Transverse colon (tissue), 4 donors: ENCODE measurements at places on chromosomes 16 and 17.

GRCh38 chr17:50863221-50863843 lies 2.8 kb downstream of the TOB1 start:
- peak overlapping the region; percentile 99 for H3K27ac ChIP-seq
- no peaks in the 10 kb centered on the region for H3K27me3 ChIP-seq
- DNase-seq: peak; percentile 71
- no peaks in the 10 kb centered on the region for H3K36me3 ChIP-seq

- H3K27me3 ChIP-seq: no peaks in the 10 kb centered on the region
- H3K4me1 ChIP-seq: no peaks in the 10 kb centered on the region
- H3K27ac ChIP-seq: no peak overlapping the region
- DNase-seq: no peak
- H3K4me3 ChIP-seq: no peak overlapping the region
- no peaks in the 10 kb centered on the region for H3K36me3 ChIP-seq
Measured at GRCh38 chr16:60484901-60485300, 1551.3 kb downstream of the CDH8 start.

- no peaks in the 10 kb centered on the region for H3K4me1 ChIP-seq
- no peak overlapping the region for H3K4me3 ChIP-seq
- H3K27ac ChIP-seq: no peak overlapping the region
- H3K27me3 ChIP-seq: no peaks in the 10 kb centered on the region
- no peak for DNase-seq
Measured at GRCh38 chr16:60363566-60363965, 1629.5 kb upstream of the GOT2 start.

GRCh38 chr17:46834846-46835245 lies 16.4 kb upstream of the WNT3 start:
- no peak overlapping the region for H3K27ac ChIP-seq
- peaks cover 12% of the 10 kb centered on the region for H3K27me3 ChIP-seq
- no peaks in the 10 kb centered on the region for H3K36me3 ChIP-seq

DNA sequence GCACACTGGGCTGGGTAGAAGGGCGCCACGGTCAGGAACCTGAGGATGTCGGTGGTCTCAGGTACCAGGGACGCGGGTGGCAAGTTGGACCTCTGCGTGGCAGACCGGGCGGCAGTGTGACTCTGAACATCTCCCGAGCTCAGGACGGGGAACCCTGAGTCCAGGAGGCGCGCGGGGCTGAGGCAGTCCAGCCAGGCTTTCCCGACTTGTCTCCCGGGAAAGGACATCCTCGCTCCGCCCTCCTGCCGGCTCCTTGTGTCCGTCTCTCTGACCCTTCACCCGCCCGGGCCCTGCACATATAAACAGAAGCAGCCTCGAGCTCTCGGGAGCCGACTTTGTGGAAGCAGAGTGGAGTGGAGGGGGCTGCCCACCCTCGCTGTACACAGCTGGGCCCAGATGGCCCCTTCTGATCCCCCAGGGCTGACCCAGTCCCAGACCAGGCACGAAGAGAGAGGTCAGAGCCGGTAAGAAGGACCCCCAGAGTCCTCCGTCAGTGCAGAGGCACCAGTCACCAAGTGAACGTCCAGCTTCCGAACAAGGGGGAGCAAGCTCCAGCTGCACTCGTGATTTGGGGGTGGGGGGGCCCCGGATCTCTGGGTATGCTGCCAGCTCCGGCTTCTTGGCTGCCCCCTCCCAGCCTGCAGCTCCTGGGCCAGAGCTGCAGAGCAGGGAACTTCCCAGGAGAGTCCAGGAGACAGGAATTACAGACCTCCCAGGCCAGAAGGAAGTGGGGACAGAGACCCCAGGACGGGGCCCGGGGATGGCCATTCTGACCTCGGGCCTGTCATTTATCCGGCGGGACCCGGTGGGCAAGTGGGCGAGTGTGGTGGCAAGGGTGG lies 8.5 kb upstream of the P2RX1 start:
- no peaks in the 10 kb centered on the region for H3K36me3 ChIP-seq
- H3K4me3 ChIP-seq: no peak overlapping the region
- peaks cover 3% of the 10 kb centered on the region for H3K4me1 ChIP-seq
- no peaks in the 10 kb centered on the region for H3K27me3 ChIP-seq
- peak overlapping the region; percentile 61 for H3K27ac ChIP-seq

- DNase-seq: no peak
- no peaks in the 10 kb centered on the region for H3K27me3 ChIP-seq
Measured at GRCh38 chr17:18107061-18107790, 1.3 kb upstream of the MYO15A start.

- no peak for DNase-seq
- H3K27me3 ChIP-seq: no peaks in the 10 kb centered on the region
- no peak overlapping the region for H3K27ac ChIP-seq
- no peaks in the 10 kb centered on the region for H3K36me3 ChIP-seq
- H3K4me1 ChIP-seq: peaks cover 5% of the 10 kb centered on the region
- no peak overlapping the region for H3K4me3 ChIP-seq
Measured at GRCh38 chr16:11143372-11144035, 112.5 kb downstream of the SOCS1 start.

- no peaks in the 10 kb centered on the region for H3K36me3 ChIP-seq
- no peak overlapping the region for H3K27ac ChIP-seq
- no peak for DNase-seq
- H3K27me3 ChIP-seq: peaks cover 52% of the 10 kb centered on the region
- peaks cover 40% of the 10 kb centered on the region for H3K4me1 ChIP-seq
- no peak overlapping the region for H3K4me3 ChIP-seq
Measured at GRCh38 chr17:79932451-79933306, 93.4 kb upstream of the CBX4 start.

GRCh38 chr17:34408439-34408838 lies 45.4 kb upstream of the CCL1 start:
- peaks cover 34% of the 10 kb centered on the region for H3K27me3 ChIP-seq
- DNase-seq: no peak
- no peak overlapping the region for H3K4me3 ChIP-seq
- H3K27ac ChIP-seq: no peak overlapping the region
- H3K36me3 ChIP-seq: no peaks in the 10 kb centered on the region

DNA sequence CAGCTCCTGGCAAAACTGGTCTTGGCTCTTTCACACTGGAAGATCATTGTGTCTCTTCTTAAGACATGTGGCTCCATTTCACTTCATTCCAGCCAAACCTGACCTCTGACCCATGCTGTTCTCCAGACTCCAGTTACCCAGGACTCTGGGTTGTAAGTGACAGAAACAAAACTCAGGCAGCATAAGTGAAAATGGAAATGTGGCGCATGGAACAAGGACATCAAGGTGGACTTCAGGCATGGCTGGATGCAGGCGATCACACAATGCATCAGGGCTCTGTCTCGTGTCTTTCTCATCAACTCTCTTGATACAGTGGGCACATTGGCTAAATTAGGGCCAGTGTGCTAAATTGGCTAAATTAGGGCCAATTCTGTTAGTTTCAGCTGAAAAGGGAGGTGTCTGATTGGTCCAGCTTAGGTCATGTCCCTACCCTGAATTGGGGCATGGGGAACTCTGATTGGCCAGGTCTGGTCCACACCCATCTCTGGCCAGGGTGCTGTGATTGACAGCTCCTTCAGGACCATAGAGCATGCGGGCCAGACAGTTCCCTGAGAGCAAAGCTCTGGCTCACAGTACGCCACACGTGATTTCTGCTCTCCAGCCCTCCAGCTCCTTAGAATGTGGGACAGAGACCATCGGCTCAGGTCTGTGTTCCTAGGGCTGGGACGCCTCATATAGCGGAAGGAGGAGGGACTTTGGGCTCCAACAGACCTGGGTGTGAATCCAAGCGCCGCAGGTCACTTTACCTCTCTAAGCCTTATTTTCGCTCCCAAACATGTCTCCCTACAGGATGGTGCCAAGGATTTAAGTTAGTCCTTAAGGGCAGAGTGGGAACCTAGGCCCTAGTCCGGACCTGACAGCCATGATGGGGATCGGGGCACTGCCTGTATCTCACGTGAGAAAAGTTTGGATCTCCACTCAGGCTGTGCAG lies 17.5 kb downstream of the SOCS1 start:
- H3K36me3 ChIP-seq: no peaks in the 10 kb centered on the region
- no peak overlapping the region for H3K27ac ChIP-seq
- no peak overlapping the region for H3K4me3 ChIP-seq
- H3K27me3 ChIP-seq: no peaks in the 10 kb centered on the region
